A673 (cell line): ENCODE measurements at places on chromosomes 3 and 15.

GRCh38 chr15:76986743-76987142 lies 8.2 kb upstream of the PSTPIP1 start:
- DNase-seq, result no peak

DNA sequence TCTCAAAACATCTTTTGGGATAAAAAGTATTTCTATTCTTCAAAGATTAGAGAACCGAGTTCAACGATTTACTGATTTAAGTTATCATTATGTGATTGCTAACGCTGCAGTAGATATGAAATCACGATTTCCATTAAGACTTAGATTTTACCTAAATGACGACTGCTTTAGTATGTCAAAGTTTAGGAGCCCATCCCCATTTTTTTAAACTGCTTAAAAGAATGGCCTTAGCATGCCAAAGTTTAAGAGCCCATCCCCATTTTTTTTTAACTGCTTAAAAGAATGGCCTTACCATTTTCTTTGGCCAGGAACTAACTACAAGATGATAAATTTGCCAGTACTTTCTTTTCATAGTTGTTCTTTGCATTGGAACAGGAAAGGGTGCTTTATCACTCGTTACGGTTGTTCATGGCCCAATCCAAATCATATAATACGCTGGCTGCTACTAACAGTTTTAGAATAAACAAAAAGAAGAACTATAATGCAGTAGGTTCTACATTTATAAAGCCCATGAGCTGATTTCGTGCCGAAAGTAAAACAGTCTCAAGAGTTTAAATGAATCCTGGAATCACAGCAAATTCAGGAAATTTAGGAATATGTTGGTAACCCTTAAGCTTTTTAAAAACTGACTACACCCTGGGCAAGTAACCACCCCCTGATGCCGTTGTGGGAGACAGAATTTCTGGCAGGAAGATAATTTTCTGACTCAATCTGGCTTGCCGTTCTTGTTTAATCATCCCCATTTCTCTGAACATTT lies 869 bp upstream of the TSC22D2 start:
- no peak for DNase-seq

GRCh38 chr15:62164396-62165103 lies 535 bp downstream of the C2CD4B start:
- DNase-seq, result peak; percentile 48

DNA sequence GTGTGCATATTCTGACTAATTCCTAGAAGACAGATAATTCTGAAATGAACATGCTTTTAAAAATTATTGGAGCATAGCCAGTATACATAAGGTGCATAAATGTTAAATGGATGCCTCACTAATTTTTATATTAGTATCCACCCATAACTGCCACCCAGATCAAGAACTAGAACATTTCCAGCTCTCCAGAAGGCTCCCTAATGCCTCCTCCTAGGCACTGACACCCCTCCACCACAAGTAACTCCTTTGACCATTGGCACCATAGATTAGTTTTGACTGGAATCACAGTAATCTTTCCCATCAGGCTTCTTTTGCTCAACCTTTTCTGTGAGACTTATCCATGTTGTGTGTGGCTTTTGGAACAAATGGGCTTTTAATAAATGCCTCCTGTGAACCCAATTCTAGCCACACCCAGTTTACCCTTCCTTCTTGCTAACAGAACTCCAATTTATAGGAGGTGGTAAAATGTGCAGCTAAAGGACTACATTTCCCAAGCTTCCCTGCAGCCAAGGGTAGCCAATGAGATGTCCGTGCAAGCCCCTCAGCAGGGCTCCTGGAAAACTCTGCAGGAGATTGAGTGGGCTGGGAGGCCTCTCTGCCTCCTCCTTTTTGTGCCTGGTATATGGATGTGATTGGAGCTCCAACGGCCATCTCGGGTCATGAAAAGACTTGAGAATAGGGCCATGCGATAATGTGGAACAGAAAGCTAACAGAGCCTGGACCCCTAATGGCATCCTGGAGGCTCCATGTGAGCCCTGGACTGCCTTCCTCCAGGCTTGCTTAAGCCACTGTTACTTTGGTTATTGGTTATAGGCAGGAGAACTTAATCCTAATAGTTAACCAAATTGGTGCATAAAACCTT lies 322.6 kb upstream of the TLE3 start:
- peak; percentile 57 for DNase-seq

DNA sequence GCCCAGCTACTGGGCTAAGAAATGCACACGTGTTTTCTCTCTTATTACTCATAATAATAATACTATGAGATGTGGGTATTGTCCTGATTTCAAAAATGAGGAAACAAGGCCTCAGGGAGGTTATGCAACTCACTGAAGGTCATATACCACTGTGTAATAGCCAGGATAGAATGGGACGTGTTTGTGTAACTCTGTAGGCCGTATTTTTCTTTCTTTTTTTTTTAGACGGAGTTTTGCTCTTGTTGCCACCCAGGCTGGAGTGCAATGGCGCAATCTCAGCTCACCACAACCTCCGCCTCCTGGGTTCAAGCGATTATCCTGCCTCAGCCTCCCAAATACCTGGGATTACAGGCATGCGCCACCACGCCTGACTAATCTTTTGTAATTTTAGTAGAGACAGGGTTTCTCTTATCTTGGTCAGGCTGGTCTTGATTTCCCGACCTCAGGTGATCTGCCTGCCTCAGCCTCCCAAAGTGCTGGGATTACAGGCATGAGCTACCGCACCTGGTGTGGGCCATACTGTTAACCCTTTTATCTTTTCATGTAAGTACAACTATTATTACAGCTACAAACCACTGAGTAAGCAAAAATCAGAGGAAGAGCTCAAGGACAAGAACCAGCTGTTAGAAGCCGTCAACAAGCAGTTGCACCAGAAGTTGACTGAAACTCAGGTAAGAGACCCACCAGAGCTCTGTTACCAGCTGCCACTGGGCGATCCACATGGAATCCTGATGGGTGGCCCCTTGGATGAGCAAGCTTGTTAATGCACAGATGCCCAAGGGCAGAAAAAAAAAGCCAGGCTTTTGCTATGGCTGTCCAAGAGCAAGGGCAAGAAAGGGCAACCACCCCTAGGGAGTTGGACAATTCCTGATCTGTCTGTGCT lies 6.7 kb downstream of the KNSTRN start:
- DNase-seq, result no peak

- DNase-seq, result peak; percentile 68
Observed at GRCh38 chr15:78052001-78052401, 25.5 kb downstream of the TBC1D2B start.

GRCh38 chr3:127566833-127567232 lies 23.7 kb downstream of the TPRA1 start:
- DNase-seq, result peak; percentile 90

DNA sequence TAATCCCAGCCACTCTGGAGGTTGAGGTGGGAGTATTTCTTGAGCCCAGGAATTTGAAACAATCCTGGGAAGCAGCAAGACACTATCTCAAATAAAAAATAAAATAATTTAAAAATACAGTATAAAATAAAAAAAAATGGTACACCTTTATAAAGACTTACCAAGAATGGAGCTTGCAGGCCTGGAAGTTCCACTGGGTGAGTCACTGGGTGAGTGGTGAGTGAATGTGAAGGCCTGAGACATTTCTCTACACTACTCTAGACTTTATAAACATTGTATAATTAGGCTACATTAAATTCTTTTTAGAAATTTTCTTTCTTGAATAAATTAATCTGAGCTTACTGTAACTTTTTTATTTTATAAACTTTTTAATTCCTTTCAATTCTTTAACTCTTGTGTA lies 609.1 kb upstream of the BCHE start:
- no peak for DNase-seq

GRCh38 chr15:92636401-92636907 lies 19.1 kb downstream of the FAM174B start:
- DNase-seq, result no peak

DNA sequence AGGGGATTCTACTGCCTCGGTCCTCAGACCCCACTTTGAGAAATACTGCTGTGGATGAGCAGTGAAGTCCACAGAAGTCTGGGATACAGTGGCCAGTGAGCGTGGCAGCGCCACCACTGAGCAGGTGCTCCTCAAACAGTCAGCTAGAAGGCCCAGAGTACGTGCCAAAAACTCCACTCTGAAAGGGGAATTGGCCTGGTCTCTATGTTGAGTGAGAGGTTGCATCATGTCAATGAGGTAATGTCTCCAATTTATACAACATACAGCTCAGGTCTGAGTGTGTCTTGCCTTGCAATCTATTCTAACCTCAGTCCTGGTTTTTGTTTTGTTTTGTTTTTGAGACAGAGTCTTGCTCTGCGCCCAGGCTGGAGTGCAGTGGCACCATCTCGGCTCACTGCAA lies 53.3 kb upstream of the ETV5 start:
- DNase-seq, result no peak

DNA sequence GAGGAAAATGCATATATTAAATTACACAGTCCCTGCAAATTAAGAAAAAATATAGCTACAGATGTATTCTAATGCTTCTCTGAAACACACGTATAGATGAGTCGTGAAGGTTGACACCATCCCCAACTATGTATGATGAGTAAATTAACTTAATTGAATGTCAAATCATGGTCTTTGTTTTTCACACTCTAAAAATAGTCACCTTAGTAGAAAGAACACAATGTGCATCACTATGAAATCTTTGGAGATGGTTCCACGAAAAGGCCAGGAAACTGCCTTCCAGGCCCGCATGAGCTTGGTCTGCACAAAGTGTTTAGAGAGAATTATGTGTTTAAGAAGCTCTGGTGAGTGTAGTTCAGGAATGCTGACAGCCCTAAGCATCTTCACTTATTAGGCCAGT lies 313.4 kb upstream of the IL12A start:
- DNase-seq, result no peak

GRCh38 chr3:133991209-133991608 lies 38.5 kb downstream of the SLCO2A1 start:
- DNase-seq, result no peak

- DNase-seq, result no peak
Observed at GRCh38 chr15:39530480-39531342, 50.2 kb upstream of the THBS1 start.

DNA sequence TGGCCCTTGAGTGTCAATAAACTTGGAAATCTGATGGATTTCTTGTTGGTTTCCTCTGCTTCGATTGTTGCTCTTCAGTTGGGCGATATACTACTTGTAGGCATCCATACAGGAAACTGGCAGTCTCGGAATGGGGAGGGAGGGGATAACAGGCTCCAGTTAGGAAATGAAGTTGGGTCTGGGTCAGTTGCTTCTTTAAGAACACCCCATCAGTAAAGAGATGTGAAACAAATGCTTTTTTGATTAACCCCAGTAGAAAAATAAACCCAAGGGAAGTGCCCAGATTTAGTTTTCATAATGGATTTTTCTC lies 681 bp downstream of the CHMP2B start:
- peak; percentile 15 for DNase-seq

- peak; percentile 97 for DNase-seq
Observed at GRCh38 chr3:150371741-150372254, 36.3 kb upstream of the TSC22D2 start.
